DMS79 (cell line): ENCODE measurements at places on chromosomes 11 and 22.
A peak's percentile ranks its signal among the peaks of the same experiment; 100 is the strongest.

DNA sequence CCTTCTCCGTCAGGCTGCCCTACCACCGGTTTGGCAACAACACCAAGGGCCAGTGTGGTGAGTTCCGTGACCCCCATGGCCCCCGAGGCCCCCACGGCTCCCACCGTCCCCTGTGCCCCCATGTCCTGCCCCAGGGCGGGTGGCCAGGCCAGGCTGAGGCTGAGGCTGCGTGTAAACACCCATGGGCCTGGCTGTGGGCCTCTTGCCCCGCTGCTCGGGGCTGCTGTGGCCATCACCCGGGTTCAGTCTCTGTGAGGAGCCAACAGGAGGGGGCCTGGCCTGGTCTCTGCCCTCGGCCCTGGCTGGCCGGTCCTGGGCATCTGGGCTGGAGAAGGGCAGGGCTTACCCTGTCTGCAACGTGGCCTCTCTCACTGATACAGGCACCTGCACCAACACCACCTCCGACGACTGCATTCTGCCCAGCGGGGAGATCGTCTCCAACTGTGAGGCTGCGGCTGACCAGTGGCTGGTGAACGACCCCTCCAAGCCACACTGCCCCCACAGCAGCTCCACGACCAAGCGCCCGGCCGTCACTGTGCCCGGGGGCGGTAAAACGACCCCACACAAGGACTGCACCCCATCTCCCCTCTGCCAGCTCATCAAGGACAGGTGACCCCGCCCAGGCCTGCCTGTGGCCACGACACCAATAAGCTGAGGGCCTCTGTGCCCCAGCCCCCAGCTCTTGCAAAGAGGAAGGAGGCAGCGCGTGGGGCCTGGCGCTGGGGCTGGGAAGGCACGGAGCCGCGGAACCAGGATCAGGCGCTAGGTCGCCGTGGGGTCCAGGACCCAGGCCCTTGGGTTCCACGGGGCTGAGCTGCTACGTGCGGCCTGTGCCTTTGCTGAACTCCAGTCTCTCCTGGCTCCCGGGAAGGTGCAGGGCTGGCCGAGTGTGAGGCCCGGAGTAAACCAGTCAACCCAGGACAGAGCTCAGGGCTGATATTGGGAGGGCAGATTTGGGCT, 29.0 kb downstream of the MUC2 start:
- DNase-seq: no peak

GRCh38 chr22:39352306-39352891, 2.6 kb downstream of the SYNGR1 start:
- DNase-seq: no peak

GRCh38 chr22:19522881-19523239, 1.4 kb downstream of the CLDN5 start:
- DNase-seq: no peak

- no peak for DNase-seq
These were observed 125.6 kb downstream of the TRPC6 start for GRCh38 chr11:101458161-101458560.

DNA sequence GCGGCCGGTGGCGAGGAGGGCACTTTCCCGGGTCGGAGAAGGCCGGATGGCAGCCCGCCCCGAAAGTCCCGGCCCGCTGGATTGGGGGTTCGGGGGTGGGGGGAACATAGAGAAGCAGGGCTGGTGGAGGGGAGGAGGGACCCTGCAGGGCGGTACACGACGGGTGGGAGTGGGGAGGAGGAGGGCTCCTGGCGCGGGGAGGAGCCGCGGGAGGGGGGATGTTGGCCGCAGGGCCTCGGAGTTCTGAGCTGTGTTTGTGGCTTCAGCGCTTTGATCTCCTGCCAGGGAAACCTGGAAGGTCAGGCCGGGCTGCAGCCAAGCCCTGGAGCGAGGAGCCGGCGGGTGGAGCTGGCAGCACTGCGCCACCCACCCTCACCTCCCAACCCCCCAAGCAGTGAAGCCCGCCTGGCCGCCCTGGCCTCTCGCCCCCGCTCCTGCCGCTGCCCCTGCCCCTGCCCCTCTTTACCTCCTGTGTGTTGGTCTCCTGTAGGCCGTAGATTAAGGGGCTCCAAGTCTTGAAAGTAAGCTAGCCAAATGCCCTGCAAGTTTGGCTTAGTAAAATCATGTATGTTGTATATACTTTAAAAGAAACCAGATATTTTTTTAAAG, 30.9 kb downstream of the C22orf31 start:
- DNase-seq: peak; percentile 37

DNA sequence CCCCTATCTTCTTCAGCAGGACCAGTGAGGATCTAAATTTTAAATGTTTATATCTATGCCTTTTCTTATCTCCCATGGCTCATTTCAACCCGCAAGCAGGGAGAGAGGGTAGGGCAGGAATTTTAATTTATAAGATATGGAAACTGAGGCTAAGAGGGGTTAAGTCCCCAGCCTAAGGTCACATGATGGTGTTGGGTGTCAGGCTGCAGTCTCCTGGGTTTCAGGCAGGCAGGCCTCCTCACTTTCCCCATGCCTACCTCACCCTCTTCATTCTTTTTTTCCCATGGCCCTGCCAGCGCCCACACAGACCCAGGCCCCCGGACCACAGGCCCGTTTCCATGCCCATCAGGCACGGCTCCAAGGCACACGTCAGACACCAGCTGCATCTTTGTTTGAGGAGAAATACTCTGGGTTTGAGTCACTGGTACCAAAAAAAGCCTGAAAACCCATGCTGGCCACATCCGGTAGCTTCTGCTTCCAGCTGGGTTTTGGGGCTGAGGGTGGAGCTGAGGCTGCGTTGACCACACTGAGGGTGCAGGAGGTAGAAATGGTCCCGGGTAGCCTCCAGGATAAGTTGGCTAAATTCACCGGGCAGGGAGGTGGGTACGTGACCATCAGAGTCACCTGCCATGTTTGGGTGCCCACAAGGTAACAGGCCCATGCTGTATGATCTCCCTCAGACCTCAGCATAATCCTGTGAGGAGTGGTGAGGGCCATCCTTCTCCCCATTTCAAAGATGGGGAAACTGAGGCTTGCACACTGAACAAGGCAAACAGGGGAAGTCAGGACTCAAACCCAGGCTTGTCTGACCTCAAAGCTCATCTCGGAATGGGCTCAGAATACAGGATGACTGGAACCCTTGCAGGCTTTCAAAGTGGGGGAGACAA, 7.5 kb downstream of the CRYBB1 start:
- no peak for DNase-seq

- no peak for DNase-seq
These were observed 15.4 kb upstream of the DDX6 start for GRCh38 chr11:118806400-118806799.

GRCh38 chr11:62081378-62082291, 42.2 kb upstream of the INCENP start:
- peak; percentile 41 for DNase-seq
